Foreskin keratinocyte (primary cell): ENCODE measurements at places on chromosomes 5 and 9. TPM values are rescaled to one million over a fixed set of nuclear protein-coding genes. Genes with fewer than 3 reads are reported as not detected.

- DNase-seq: no peak
Observed at GRCh38 chr5:27402828-27403227, 364.4 kb upstream of the CDH9 start.

DNA sequence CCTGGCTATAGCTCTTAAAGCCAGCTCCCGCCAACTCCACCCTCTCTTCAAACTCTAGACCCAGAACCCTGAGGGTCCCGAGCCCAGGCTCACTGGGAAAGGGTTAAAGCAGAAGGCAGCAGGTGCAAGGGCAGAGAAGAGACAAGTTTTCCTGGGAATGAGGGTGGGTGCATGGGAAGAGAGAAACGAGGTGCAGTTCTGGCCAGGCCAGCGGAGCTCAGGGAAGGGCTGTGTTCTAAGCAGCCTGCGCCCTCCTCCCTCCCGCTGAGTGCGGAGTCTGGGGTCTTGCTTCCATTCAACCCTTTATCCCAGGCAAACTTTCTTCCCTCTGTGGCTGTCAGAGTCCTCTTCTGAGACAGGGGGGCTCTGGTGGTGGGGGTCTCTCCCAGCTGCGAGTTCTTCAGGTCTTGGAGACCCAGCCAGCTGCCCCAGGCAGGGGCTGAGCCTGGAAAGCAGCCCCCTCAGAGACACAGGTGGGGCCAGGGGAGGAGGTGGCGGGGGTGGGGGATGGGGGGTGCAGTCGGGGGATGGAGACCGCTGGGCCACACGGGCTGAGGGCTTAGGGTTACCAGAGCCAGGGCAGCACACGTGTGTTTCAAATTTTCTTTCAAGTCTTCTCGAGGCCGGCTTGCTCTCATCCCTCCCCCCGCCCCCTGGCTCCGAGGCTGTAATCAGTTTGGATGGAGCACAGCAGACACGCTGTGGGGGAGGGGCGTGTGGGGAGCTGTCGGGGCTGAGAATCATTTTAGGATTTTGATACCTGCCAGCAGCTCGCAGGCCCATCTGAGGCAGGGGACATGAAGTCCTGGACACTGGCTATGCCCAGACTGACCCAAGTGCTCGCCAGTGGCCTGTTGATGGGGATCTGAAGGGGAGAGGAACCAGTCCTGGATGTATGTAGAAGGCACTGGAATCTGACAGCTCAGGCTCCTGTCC lies 169.6 kb upstream of the SMIM23 start:
- no peak for DNase-seq

DNA sequence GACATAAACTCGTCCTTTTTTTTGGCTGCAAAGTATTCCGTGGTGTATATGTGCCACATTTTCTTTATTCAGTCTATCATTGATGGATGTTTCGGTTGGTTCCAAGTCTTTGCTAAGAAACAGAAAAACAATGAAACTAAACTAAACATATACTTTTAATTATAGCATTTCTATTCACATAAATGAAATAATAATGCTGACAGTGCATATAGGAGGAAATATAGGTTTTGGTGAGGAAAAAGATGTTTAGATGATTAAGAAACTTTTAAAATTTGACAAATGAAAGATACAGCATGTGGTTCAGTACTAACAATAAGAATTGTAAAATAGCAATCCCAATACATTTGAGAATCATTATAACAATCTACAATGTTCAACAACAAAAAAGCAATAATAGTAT lies 1094.5 kb upstream of the CDH6 start:
- no peak for DNase-seq

GRCh38 chr5:180491496-180491895 lies 2.7 kb upstream of the CNOT6 start:
- no peak for DNase-seq

The TNFSF8 gene
- total RNA-seq: not detected in 2 replicates
